CD4-positive, alpha-beta memory T cell (primary cell): ENCODE measurements at places on chromosomes 5 and 9.
A peak's percentile ranks its signal among the peaks of the same experiment; 100 is the strongest.

GRCh38 chr9:83299571-83299970 lies 236.6 kb upstream of the RASEF start:
- no peak for DNase-seq

DNA sequence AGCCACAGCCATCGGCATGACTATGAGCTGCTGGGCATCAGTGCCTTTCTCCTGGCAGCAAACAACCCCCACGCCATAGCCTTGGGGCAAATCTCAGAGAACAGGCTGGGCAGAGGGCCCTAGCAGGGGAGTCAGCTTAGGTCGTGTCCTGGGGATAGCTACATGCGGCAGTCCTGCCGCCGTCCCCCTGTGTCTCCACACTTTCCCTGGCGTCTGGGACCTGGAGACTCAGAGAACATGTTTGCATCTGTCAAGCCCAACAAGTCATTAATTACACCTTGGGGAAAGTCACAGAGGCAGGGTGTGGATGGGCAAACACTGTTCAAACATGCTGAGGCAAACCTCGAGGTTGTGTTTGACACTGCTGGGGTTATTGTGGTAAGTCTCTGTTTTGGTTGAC lies 123.6 kb downstream of the C5orf15 start:
- no peak for DNase-seq

DNA sequence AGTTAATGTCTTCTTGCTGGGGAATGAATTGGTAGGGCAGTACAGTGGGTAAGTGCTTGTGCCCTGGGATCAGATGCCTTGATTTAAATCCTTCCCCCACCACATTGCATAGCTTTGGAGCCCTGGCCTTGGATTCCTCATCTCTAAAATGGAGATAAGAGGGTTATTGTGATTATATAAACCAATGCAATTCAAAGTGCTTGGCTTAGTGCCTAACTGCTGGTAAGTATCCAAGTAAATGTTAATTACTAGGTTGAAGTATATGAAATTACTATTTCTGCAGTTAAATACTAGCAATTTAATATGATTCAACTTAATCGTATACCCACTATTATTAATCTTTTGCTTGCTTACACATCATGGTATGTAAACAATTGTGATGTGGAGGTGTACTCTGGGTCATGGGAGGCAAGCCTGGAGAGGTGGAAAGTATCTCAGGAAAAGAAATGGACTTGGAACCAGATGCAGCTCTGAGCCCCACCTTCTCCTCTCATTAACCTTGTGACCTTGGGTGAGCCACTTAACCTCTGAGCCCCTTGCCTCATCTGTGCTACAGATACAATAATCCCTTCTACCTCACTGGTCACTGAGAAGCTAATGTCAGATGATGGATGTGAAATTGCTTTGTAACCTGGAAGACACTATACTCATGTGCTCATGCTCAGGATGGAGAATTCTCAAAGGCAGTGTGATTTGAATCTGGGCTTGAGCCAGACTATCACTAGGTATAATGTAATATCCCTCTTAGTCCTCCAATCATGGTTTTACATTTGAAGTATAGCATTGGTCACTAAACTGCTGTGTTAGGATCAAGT lies 23.8 kb downstream of the NEUROG1 start:
- DNase-seq = no peak

GRCh38 chr9:95102001-95102433 lies 215.5 kb downstream of the FANCC start:
- DNase-seq = no peak

DNA sequence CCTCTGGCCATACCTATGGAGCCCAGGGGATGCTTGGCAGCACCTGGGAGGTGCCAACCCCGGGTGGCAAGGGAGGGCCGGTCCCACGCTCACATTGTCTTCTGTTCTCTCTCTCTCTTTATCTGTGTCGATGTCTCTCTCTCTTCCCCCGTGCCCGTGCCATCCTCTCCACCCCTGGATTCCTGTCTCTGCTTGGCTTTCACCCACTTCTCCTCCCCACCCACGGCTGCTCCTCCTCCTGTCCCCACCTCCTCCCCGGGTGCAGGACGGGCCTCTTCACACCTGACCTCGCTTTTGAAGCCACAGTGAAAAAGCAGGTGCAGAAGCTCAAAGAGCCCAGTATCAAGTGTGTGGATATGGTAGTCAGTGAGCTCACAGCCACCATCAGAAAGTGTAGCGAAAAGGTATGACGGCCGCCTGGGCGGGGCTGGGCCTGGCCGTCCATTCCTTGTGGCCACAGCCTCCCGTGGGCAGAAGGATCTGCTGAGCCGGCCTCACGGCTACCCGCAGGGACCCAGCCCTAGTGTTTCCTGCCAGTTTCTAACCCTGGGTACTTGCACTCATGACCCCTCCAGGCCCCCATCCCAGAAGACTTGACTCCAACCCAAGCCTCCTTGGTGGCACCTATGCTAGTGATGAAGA lies 22.7 kb downstream of the DNM1 start:
- no peak for DNase-seq

- peak; percentile 86 for DNase-seq
Measured at GRCh38 chr9:127224178-127224882, 40.2 kb upstream of the GARNL3 start.

DNA sequence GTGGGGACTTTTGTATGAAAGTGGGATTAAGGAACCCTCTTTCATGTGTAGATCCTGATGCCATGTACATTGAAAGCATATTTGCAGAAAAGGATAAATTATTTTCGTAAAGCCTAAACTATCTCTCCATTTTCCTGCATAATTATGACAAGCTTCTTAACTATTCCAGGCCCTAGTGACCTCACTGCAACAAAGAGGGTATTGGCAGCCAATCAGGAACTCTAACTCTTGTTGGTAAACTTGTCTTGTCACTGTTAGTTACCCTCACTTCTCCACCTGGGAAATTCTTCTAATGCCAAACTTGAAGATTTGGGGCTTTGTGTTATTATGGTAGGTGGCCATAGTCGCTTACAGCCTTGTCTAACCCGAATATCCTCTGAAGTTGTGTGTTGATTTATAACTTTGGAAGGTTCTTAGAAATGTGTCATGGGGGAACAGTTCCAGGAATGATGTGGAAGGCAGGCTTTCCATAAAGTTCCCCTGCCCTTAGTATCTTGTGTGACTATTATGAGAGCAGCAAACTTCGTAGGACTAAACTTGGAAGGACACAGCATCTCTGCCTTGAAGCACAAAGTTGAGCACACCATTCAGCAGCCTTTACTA lies 52.5 kb downstream of the IQGAP2 start:
- DNase-seq = no peak

DNA sequence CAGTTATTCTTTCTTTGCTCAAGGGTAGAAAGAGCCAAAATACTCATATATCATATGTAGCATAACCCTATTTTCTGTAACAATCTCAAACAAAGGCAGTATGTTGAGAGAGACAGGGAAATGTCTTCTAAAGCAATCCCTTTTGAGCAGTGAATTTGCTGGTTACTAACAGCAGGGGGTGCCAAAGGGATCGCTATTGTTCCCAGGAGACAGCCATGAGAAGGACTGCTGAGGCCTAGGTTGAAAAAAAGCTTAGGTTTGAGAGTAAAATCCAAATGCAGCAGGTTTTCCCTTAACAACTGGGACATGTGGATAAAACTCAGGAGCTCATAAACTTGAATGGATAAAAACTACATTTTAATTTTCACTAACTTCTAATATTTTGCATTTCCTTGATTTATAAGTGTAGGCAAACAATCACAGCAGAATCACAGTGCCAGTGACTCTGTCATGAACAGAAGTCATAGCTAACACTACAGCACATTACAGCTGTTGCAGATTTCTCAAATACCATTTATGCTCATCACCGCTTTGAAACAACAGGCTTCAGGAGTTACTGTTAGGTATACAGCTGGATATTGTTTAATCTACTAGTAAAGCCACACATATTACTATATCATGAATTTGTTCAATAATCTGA lies 148.4 kb downstream of the MAPKAP1 start:
- peak; percentile 48 for DNase-seq

- DNase-seq = no peak
Measured at GRCh38 chr5:66661149-66661548, 65.0 kb downstream of the MAST4 start.

- DNase-seq = no peak
Measured at GRCh38 chr9:82410866-82411265, 422.3 kb downstream of the SPATA31D1 start.

DNA sequence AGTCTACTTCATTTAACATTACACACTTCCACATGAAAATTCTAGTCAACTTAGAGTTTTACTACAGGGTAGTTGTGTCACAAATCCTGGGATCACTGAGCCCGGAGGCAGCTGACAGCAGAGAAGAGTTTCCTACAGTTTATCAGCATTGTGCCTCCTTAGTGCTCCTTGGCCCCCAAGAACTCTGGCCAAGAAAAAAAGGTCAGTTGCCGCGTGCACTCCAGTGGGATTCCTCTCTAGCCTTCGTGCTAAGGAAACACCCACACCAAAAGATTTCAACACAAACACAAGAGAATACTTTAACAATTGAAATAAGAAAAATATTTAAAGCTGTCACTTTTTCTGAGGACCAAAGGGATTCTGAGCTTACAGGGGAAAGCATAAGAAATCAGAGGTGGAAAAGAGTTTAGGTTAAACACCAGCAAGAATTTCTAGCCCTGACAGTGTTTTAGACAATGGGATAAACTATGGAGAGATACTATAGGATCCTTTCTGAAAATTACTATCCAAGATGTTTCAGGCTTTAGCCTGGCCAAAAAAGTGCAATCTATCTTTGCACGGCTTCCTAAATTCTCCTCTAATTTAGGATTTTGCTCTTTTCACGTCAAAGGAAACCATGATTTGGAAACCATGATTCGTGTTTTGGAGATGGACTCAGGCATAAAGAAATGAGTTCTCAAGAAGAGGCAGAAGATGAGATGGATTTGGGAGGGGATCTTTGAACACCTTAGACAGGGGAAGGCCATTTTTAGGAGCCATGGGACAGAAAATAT lies 606.8 kb downstream of the RAB3C start:
- DNase-seq = no peak

GRCh38 chr9:101639785-101640665 lies 45.3 kb upstream of the PPP3R2 start:
- DNase-seq = no peak

GRCh38 chr5:154630410-154630809 lies 124.8 kb upstream of the LARP1 start:
- no peak for DNase-seq
